ENCODE measurements at places on chromosomes 7 and 10.

GRCh38 chr7:154255324-154255723 lies 203.1 kb downstream of the DPP6 start:
- DNase-seq = no peak

- no peak for DNase-seq
Measured at GRCh38 chr10:6516281-6516928, 63.7 kb downstream of the PRKCQ start.

- DNase-seq = no peak
Measured at GRCh38 chr10:47196691-47197090, 103.3 kb upstream of the GDF10 start.

DNA sequence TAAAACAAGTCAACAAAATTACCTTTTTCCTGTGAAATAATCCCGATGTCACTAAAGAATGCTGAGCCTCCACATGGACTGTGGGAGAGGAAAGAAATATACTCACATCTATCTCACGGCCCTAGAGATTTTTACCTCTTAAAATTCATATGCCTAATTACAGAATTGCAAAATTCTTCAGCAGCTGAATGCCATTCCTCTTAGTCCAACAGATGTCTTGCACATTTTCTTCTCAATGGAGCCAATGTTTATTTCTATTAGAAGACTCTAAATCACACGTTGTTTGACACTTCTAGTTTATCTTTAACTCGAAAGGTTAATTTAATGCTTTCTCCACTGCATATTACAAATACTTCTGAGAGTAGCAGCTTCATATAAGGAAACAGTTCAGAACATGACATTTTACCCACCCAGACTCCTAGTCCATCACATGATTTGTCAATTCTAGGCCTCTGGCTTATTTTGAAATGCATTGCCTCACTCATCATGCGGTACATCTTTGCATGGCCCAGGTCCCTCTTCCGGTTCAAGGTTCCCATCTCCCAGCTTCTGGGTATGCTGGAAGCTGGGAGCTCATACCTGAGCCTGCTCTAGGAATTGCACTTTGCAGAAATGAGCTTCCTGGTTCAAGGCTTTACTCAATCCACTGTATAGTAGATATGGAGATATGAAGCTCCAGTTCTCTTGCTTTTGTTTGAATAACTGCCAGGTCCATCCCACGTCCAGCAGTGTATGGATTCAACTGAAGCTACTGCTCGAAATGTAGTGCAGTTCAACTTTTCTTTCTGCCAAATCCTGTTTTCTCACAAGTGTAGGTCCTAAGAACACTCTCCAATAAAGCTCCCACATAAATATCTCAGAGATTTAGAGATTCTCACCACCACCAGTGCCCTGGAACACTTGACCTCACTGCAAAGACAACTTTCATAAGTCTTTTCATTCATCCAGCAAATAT lies 306.2 kb downstream of the GPR37 start:
- DNase-seq = no peak

- no peak for DNase-seq
Measured at GRCh38 chr7:95933618-95934017, 161.3 kb downstream of the DYNC1I1 start.

DNA sequence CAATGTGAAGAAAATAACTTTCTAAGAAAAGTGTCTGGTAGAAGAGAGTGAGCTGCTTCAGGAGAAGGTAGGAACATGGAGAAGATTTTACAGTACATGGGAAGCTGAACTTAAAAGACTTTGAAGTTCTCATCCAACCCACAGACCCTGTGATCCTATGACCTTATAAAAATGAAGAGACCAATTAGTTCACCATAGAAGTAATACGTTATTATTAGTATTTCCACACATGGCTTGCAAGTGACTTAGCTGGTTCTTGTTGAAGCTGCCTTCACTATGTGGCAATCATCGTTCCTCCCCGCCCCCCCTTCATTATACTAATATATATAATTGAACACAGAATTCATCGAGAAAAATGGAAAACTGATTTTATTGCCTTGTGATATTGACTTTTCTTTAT lies 129.1 kb downstream of the SND1 start:
- no peak for DNase-seq
